HAP-1 (cell line): ENCODE measurements at places on chromosomes 7 and 10.

DNA sequence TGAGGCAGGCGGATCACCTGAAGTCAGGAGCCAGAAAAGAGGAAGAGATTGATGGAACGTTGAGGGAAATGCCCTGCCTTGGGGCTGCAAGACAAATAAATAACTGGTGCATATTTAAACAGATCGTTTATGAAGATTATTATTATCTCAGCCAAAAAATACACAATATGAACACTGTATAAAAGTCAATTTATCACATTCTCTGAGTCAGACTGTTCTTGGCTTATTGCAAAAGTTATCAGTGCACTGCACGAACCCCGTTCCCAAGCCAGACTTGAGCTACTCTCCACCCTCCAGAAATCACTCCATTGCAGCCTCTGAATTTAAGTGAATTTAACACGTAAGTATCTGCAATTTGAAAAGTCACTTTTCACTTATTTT is 1.6 kb downstream of the DNMBP start:
- no peak for DNase-seq

- no peak for DNase-seq
These were observed 88.0 kb downstream of the PDGFA start for GRCh38 chr7:431658-432111.

- no peak for DNase-seq
These were observed 91.9 kb downstream of the PAXIP1 start for GRCh38 chr7:154910977-154911376.

DNA sequence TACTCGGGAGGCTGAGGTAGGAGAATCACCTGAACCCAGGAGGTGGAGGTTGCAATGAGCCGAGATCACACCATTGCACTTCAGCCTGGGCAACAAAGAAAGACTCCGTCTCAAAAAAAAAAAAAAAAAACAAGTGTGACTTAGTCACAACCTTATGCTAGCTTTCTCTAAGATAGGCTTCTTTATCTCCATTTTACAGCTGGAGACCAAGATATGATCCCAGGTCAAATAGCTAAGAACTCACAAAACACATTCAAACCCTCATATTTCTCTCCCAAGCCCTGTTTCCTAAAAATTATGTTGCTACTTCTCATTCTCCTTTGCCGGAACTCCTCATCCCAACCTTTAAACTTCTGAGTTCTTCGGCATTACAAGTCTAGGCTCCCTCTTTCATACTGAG is 13.0 kb upstream of the DHTKD1 start:
- DNase-seq: no peak

DNA sequence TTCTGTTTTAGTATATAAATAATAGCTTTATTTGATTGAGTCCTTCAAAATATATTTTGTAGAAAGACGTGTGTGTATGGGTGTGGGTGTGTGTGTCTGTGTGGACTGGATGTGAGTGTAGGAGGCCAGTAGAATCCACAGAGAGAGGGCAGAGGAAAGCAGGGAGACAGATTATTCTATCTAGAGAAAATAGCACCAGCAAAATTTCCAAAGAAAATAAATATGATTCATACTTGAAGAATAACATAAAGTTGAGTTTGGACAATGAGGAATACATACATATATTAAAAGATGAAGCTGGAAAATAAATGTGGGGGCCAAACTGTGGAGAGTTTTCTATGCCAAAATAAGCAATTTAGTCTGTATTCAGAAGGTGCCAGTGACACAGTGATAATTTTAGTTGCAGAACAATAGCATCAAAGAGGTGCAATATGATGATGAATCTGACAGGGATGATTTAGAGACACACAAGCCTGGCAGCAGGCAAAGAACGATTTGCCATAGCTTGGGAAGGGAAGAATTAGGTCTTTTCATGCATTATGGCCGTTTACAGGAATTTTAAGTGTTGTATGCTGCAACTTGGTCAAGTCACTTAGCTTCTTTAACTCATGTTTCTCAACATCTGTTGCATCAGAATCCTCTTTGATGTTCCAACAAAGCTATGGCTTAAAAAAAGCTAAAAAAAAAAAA is 121.3 kb downstream of the SEMA3A start:
- DNase-seq: no peak

- DNase-seq: peak; percentile 42
These were observed 153.3 kb downstream of the STK31 start for GRCh38 chr7:23863209-23863787.

- DNase-seq: no peak
These were observed 48.6 kb downstream of the CUL2 start for GRCh38 chr10:35041502-35041879.

DNA sequence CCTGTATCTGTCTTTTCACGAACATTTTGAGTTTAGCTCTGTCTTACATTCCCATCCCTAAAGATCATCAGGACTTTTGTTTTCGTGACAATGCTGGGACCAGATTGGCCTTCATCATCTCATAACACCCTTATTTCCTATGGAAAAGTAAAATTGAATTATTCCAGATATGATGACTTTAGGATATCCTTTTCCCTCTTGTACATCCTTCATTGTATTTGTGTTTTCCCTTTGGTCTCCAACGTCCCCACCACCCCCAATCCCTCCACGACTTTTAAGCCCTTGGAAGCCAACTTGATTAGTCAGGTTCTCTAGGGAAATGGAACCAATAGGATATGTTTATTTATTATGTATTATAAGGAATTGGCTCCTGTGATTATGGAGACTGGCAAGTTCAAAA is 167.6 kb downstream of the ARL4A start:
- DNase-seq: no peak

DNA sequence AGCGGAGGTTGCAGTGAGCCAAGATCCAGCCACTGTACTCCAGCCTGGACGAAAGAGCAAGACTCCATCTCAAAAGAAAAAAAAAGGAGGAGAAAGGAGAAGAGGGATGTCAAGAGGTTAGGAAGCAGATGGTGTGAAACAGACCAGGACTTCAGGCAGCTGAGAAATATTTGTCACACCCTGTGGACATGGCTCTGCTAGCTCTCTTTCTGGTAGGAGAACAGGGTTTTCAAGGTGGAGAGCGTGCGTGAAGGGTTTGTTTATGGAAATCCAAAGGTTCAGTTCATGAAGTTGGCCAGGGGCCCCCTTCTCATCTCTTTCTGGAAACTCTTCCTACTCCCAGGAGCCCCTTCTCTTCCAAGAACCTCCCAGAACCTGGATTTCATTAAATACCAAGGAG is 110.8 kb upstream of the GALNT17 start:
- DNase-seq: no peak

DNA sequence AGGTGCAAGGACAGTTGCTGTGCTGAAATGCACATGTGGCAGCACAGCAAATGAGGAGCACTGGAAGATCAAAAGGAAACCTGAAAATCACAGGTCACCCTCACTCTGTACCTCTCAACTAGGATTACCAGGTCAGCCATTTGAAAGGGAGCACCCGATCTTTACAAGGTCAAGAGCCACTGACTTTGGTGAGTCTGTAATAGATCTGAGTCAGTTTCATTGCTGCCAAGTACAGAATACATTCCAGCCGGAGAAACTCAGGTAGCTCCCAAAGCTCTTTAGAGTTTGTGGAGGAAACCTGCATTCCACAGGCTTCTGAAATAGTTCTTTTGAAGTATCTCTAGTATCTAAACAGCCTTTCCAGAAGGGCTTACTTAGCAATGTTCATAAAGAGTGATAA is 217.5 kb downstream of the SNX13 start:
- DNase-seq: no peak

GRCh38 chr7:151930026-151930653 is 26.1 kb upstream of the GALNTL5 start:
- no peak for DNase-seq

DNA sequence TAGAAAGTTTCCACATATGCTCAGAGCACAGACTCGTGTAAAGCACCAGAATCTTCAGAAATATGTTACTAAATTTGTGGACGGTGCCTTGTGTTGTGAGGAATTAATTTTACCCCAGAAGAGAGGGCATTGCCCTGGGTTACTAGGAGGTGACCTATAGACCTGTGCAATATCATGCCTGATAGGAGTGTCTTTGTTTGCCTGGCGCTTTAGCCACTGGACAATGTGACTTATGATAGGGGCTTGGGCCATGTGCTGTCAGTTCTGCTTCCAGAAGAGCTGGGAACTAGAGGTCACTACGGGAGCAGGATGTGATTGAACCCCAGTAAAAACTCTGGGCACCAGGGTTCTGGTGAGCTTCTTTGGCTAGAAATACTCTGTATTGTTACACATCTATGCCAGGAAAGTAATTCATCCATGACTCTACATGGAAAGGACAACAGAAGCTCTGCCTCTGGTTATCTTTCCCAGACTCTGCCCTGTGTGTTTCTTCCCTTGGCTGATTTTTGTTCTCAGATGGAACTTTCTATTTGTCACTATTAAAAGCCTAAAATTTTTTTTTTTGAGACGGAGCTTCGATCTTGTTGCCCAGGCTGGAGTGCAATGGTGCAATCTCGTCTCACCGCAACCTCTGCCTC is 75.5 kb downstream of the SIRT1 start:
- DNase-seq: no peak

DNA sequence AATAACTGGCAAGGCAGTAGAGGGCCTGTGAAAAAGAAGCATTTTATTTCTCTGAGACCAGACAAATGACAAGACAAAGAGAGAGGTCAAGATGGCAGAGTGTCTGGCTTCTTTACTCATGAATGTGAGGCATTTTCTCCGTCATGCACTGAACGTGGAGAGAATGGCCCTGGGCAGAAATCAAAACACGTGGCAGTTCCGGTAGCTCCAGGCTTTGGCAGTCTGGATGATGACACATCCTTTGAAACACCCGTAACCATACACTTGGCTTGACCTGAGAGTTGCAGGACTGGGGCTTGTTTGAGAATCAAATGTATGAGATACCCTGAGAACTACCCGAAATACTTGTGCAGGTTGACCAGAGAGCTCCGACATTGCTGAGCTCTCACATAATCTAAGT is 537.6 kb downstream of the ACTR3B start:
- no peak for DNase-seq

- no peak for DNase-seq
These were observed 91.6 kb downstream of the HECW1 start for GRCh38 chr7:43204081-43204480.

- no peak for DNase-seq
These were observed 13.2 kb upstream of the PWWP2B start for GRCh38 chr10:132383751-132384196.

- DNase-seq: peak; percentile 98
These were observed at the start of gene TASOR2 for GRCh38 chr10:5684318-5684970. TSS of gene TASOR2 (plus strand) at chr10:5684838. CDS start at chr10:5720643, 35,805 bp downstream.

- no peak for DNase-seq
These were observed 31.8 kb upstream of the GSDME start for GRCh38 chr7:24788961-24789576.

GRCh38 chr7:51927738-51928137 is 611.1 kb upstream of the COBL start:
- no peak for DNase-seq
